GM12878 (cell line): ENCODE measurements at places on chromosomes 4 and X.
A peak's percentile ranks its signal among the peaks of the same experiment; 100 is the strongest.

DNA sequence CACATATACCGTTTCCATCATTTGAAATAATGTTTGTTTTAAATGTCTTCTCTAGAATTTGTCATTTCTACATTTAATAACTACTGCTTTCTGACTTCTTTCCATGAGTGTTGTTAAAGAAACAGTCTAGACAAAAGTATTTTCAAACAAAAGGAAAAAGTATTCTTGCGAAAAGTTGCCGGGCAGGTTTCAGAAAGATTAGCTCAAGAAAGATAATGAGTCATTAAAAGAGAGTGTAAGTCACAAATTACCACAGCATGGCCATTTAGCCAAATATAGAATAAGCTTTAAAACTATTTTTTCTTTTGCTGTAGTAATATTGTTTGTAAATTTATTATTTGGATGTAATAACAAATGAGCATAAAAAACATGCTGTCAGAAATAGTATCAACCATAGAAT, 493.0 kb downstream of the TLL1 start:
- H3K27ac ChIP-seq: no peak overlapping the region
- no peaks in the 10 kb centered on the region for H3K27me3 ChIP-seq
- no peaks in the 10 kb centered on the region for H3K36me3 ChIP-seq
- H3K4me1 ChIP-seq: no peaks in the 10 kb centered on the region
- DNase-seq: no peak

DNA sequence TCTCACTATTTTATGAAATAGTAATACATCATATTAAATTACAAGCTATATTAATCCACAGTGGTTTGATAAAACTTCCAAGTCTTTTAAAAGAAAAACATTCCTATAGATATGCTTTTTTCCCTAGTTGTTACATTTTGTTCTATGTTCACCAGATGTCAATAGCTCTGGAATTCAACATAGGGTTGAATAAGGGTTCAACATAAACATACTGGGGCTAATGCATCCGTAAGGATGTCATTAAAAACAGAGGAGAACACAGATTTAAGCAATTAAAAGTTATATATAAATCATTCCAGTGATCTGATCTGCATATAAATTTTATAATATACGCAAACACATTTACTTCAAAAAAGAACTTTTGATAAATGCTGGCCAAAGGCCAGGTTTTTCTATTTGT, 32.5 kb downstream of the SULT1B1 start:
- no peak overlapping the region for H3K27ac ChIP-seq
- no peak for DNase-seq
- H3K36me3 ChIP-seq: no peaks in the 10 kb centered on the region

GRCh38 chr4:2241003-2241402, 918 bp downstream of the HAUS3 start:
- peak overlapping the region; percentile 78 for H3K4me3 ChIP-seq
- peak overlapping the region; percentile 70 for H3K27ac ChIP-seq
- peaks cover 6% of the 10 kb centered on the region; the same call in 1 of the 2 replicates for H3K4me1 ChIP-seq
- no peaks in the 10 kb centered on the region for H3K27me3 ChIP-seq
- DNase-seq: no peak

- H3K4me1 ChIP-seq: no peaks in the 10 kb centered on the region
- no peaks in the 10 kb centered on the region for H3K27me3 ChIP-seq
- H3K4me3 ChIP-seq: no peak overlapping the region
- DNase-seq: no peak
- no peak overlapping the region for H3K27ac ChIP-seq
- H3K36me3 ChIP-seq: no peaks in the 10 kb centered on the region
Measured at GRCh38 chrX:102712981-102713625, 855 bp downstream of the GPRASP2 start.

DNA sequence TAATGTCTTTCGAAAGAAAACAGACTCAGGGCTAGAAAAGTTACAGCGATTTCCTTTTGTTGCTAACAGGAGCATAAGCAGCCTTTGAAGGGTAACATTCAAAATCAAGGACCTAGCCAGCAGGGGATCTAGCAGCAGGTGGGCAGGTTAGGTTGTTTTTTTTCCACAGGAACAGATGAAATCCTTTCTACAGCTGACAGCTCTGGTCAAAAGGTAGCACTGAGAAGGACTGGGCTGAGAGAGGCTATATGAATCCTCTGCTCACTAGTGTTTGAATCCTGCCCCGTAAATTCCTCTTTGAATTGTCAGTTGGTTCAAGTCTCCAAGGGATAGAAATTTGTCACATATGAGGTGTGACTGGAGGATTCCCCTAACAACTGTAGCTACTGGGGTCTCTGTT, 188.2 kb downstream of the SH2D1A start:
- DNase-seq: no peak
- no peaks in the 10 kb centered on the region for H3K27me3 ChIP-seq
- no peak overlapping the region for H3K4me3 ChIP-seq
- H3K27ac ChIP-seq: no peak overlapping the region
- H3K36me3 ChIP-seq: no peaks in the 10 kb centered on the region
- no peaks in the 10 kb centered on the region for H3K4me1 ChIP-seq

DNA sequence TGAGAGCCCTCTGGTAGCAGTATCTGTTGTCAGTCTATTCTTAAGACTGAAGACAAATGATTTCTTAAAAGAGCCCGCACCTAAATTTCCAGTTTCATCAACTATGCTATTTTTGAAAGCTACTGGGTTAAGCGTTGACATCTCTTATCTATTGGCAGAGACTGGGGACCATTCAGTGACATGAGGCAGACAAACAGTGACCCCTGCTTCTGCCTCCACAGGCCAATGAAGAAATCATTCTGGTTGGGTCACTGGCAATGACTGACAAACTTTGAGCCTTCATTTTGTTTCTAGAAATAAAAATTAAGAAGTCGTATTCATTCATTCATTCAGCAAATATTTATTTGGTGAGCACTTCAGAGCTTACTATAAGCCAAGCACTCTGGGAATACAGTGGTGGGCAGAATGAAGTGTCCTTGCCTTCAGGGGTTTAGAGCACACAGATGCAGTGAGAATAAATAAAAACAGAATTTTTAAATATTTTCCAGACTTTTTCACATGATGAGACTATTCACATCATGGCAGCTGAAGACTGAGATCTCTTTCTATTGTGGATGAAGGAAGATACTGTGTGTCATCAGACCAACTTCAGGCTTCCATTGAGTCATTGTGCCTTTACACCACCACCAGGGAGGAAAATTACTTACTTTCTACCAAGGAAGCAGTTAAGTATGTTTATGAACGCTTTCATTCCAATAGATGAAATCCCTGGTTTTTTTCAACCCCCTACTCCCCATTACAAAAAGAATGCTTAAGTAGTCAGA, 36.0 kb downstream of the SORBS2 start:
- DNase-seq: no peak
- no peak overlapping the region for H3K4me3 ChIP-seq
- no peaks in the 10 kb centered on the region for H3K36me3 ChIP-seq
- peaks cover 3% of the 10 kb centered on the region; the same call in 1 of the 2 replicates for H3K4me1 ChIP-seq

GRCh38 chr4:12126474-12126873, 697.8 kb upstream of the HS3ST1 start:
- H3K27me3 ChIP-seq: no peaks in the 10 kb centered on the region
- DNase-seq: no peak
- H3K27ac ChIP-seq: no peak overlapping the region

DNA sequence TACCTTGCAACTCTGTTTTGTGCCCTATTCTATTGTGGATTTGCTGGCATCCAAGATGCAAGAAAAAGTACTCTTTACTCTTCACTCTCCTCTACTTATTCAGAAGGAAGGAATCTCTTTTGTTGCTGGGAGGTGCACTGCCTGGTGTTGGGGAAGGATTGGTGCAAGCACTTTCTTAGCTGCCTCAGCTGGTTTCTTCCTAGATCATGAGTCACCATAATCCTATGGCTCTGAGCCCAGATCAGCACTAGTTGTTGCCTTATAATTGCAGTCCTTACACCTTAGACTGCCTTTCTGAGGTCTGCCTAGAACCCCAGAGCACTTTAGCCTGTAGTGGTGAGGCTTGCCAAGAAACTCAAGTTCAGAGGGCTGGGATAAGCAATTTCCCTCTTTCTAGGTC, 37.0 kb upstream of the CT83 start:
- H3K4me1 ChIP-seq: no peaks in the 10 kb centered on the region
- no peak overlapping the region for H3K4me3 ChIP-seq
- no peak overlapping the region for H3K27ac ChIP-seq
- no peaks in the 10 kb centered on the region for H3K36me3 ChIP-seq

GRCh38 chr4:107996949-107997788, 7.5 kb downstream of the HADH start:
- H3K27me3 ChIP-seq: no peaks in the 10 kb centered on the region
- no peak for DNase-seq
- no peak overlapping the region for H3K4me3 ChIP-seq
